ENCODE measurements at places on chromosomes 12 and 14.

GRCh38 chr12:47307680-47308399 is 228.1 kb upstream of the AMIGO2 start:
- DNase-seq: no peak

DNA sequence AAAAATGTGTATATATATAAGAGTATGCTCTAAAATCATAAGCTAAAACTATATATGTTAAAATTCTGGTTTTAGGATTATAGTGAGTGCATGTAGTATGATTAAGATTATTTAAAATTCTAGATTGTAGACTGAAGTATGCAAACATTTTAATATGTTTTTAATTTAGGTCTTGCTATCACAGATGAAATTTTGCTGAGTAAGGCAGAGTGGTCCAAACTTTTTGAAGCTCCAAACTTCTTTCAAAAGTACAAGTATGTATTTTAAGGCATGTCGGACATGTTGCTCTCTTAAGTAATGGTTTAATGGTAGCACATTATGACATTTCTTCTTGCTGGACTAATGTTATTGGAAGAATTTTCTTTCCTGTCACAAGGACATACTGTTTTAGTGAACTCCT is 34.6 kb downstream of the PAPOLA start:
- DNase-seq: no peak

DNA sequence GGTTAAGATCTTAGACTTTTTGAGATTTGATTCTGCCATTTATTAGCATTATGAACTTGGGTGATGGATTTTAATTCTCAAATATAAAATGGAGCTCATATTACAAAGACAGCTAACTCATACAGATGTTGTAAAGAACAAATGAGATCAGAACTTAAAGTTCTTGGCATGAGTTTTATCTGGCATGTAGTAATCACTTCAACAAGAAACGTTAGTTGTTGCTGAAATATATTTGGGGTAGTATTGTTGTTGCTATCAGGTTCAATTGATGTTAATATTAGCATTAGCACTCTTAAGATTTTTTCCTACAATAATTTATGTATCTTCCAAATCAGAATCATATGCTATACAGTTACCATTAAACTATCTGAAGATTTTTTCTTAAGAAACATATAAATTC is 71.0 kb downstream of the SLC6A15 start:
- DNase-seq: no peak

- DNase-seq: no peak
Observed at GRCh38 chr14:34538871-34539406, 562 bp downstream of the EAPP start.

DNA sequence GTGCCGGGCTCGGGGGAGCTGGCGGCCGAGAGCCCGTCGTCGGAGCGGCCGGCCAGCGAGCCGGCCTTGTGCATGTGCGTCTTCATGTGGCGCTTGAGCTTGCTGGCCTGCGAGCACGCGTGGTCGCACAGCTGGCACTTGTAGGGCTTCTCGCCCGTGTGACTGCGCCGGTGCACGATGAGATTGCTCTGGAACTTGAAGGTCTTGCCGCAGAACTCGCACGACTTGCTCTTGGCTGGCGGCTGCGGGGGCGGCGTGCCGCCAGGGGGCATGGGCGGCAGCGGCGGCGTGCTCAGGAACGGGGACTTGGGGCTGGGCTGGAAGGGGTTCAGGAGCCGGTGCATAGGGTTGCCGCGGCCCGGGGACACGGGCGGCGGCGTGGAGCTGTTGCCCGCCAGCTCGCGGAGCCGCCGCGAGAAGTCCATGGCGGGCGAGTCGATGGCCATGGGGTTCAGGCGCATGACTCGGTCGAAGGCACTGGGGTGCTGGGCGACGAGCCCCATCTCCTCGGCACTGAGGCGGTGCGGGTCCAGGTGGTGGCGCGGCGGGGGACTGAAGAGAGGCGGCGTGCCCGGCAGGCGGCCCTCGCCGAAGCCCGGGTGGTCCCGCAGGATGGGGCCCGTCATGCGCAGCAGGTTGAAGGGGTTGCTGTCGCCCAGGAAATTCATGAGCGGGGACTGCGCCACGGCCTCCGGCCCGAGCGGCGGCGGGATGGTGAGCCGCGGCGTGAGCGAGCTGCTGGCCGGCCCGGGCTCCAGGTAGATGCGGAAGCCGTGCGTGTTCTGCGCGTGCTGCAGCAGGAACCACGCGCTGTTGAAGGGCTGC is 96.5 kb downstream of the BCL11B start:
- no peak for DNase-seq

All from stimulated activated CD8-positive, alpha-beta memory T cell treated with anti-CD3 and anti-CD28 coated beads, Interleukin-15, amount 100 ng/mL, for 4 hours (primary cell).